Tibial nerve (tissue), 4 donors: ENCODE measurements at places on chromosomes 12 and 14. TPM values are rescaled to one million over a fixed set of nuclear protein-coding genes. Genes with fewer than 3 reads are reported as not detected.

The CFAP251 gene
- 4.4 TPM for total RNA-seq

DNA sequence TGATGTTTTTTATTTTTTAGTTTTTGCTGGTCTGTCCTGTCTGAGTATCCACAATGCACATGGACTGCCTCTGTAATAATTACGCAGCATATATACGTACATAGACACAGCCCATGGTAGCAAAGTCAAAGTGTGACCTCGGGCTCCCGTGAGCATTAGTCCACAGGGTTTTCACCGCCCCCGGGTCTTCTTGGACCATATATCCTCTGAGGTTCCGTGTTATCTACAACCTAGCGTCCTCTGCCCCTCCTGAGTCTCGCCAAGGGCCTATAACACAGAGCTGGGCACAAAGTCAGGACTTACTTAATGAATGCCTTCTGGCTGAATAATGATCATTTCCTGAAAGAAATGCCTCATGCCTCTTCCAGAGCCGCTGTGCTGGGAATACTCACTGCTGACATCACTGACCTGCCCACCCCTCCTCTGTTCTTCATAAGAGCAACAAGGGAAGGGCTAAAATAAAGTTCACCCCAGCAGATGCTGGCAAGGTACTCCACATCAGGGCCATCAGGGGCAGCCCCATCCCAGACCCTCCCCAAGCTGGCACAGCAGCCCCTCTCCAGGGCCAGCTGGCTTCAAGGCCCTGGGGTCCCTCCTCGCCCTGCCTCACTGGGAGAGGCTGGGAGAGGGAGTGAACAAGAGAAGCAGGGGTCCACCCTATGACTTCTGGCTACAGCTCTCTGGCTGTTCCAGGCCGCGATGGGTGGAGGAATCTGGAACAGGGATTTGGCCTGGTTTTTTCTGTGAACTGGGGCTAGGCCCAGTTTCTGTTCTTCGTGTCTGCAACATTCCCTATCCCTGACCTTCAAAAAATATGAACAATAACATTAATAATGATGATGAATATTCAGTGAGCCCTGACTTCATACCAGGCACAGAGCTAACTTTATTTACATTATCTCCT lies 7.9 kb downstream of the HDAC7 start:
- no peaks in the 10 kb centered on the region for H3K27me3 ChIP-seq
- H3K27ac ChIP-seq: peak overlapping the region; percentile 99
- DNase-seq: peak; percentile 76
- H3K36me3 ChIP-seq: no peaks in the 10 kb centered on the region
- peak overlapping the region; percentile 10 for H3K4me3 ChIP-seq

The PPP1R1A gene
- 32.4 TPM for total RNA-seq

GRCh38 chr12:32034045-32034444 lies 72.6 kb upstream of the BICD1 start:
- no peak for DNase-seq
- H3K27me3 ChIP-seq: no peaks in the 10 kb centered on the region
- no peak overlapping the region for H3K27ac ChIP-seq
- H3K36me3 ChIP-seq: no peaks in the 10 kb centered on the region

The ERH gene
- total RNA-seq: 59.4 TPM

The SLCO1B1 gene
- total RNA-seq: not detected

- no peak overlapping the region for H3K27ac ChIP-seq
- H3K36me3 ChIP-seq: no peaks in the 10 kb centered on the region
- no peak overlapping the region for H3K4me3 ChIP-seq
- H3K4me1 ChIP-seq: peaks cover 14% of the 10 kb centered on the region
- H3K27me3 ChIP-seq: no peaks in the 10 kb centered on the region
- no peak for DNase-seq
These were observed 41.5 kb downstream of the ANO6 start for GRCh38 chr12:45257185-45257930.

GRCh38 chr12:2064071-2064507 lies 11.3 kb downstream of the CACNA1C start:
- peak overlapping the region; percentile 39 for H3K27ac ChIP-seq
- no peak overlapping the region for H3K4me3 ChIP-seq
- no peaks in the 10 kb centered on the region for H3K4me1 ChIP-seq
- DNase-seq: no peak
- H3K36me3 ChIP-seq: no peaks in the 10 kb centered on the region
- H3K27me3 ChIP-seq: no peaks in the 10 kb centered on the region

The WSCD2 gene
- 38.9 TPM for total RNA-seq

The MMP14 gene
- total RNA-seq: 136 TPM

The AMIGO2 gene
- total RNA-seq: 6.6 TPM

GRCh38 chr12:132812631-132813305 lies 15.9 kb downstream of the GOLGA3 start:
- DNase-seq: no peak
- no peak overlapping the region for H3K27ac ChIP-seq
- peaks cover 92% of the 10 kb centered on the region for H3K36me3 ChIP-seq
- no peak overlapping the region for H3K4me3 ChIP-seq
- no peaks in the 10 kb centered on the region for H3K4me1 ChIP-seq
- H3K27me3 ChIP-seq: no peaks in the 10 kb centered on the region

The ARG2 gene
- total RNA-seq: 0.44 TPM

GRCh38 chr12:117526757-117527478 lies 165.5 kb upstream of the NOS1 start:
- H3K36me3 ChIP-seq: no peaks in the 10 kb centered on the region
- H3K4me3 ChIP-seq: no peak overlapping the region
- no peak for DNase-seq

- no peaks in the 10 kb centered on the region for H3K27me3 ChIP-seq
- H3K36me3 ChIP-seq: peaks cover 4% of the 10 kb centered on the region
- no peak overlapping the region for H3K4me3 ChIP-seq
- H3K4me1 ChIP-seq: no peaks in the 10 kb centered on the region
These were observed 47.6 kb downstream of the FAM222A start for GRCh38 chr12:109760930-109761921.

DNA sequence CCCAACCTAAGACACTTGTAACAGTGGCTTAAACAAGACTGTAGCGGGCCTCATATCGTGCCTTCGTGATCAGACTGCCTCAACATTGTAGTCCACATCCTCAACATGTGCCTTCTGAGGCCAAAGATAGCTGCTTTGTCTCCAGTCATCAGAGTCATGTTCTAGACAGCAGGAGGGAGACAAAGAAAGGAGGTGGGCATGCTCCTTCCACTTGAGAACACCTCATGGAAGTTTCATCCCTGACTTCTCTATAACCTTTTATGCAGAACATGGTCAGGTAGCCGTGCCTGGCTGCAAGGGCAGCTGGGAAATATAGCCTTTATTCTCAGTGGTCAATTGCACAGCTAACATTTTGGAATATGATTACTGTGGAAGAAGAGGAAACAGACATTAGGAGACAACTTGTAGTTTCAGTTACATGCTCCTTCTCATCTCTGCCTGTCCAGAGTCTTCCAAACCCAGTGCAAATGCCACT lies 25.3 kb upstream of the DHRS2 start:
- H3K36me3 ChIP-seq: no peaks in the 10 kb centered on the region
- H3K27ac ChIP-seq: no peak overlapping the region
- H3K27me3 ChIP-seq: no peaks in the 10 kb centered on the region
- DNase-seq: no peak
- H3K4me1 ChIP-seq: no peaks in the 10 kb centered on the region
- H3K4me3 ChIP-seq: no peak overlapping the region

DNA sequence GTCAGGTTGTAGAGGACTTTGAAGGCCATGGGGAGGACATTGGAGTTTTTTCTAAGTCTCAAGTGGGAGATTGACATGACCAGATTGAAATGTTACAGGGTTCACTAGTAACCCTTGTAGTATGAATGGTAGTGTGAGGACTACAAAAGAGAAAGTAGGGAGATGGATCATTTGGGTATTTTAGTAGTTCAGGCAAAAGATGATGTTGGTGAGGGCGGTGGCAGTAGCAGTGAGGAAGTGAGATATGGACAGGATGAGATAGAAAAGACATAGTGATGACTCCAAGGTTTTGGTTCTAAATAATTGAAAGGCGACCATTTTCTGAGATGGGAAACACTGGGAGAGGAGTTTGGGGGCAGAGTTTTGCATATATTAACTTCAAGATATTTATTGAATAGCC lies 94.2 kb upstream of the CNTN1 start:
- no peak overlapping the region for H3K4me3 ChIP-seq
- no peaks in the 10 kb centered on the region for H3K4me1 ChIP-seq
- no peak for DNase-seq
- no peak overlapping the region for H3K27ac ChIP-seq
- no peaks in the 10 kb centered on the region for H3K36me3 ChIP-seq

GRCh38 chr14:64885559-64885958 lies 5.9 kb upstream of the SPTB start:
- H3K4me1 ChIP-seq: peaks cover 4% of the 10 kb centered on the region
- H3K36me3 ChIP-seq: no peaks in the 10 kb centered on the region
- peaks cover 20% of the 10 kb centered on the region for H3K27me3 ChIP-seq
- H3K4me3 ChIP-seq: no peak overlapping the region
- DNase-seq: no peak
- H3K27ac ChIP-seq: no peak overlapping the region

The SLC25A21 gene
- 0.98 TPM for total RNA-seq

DNA sequence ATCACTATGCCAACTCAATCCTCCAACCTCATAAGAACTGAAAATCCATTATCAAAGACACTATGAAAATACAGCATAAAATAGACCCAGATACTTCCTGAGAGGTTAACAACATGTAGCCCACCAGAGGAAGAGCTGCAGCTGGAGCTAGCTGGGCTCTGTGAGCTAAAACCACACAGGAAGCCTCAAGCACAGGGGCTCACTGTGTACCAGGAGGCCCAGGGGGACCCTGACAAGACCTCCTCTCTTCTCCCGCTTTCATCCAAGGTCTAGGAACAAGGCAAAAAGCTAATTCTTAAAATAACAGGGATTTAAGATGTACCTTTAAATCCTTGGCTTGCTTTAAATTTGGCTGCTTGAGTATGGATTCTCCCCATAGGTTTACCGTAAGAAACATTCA lies 53.6 kb downstream of the EIF2S3B start:
- DNase-seq: no peak
- H3K4me1 ChIP-seq: no peaks in the 10 kb centered on the region
- H3K27ac ChIP-seq: no peak overlapping the region
- H3K4me3 ChIP-seq: no peak overlapping the region

The TRIM9 gene
- total RNA-seq: 5.9 TPM

The CLMN gene
- total RNA-seq: 49.8 TPM

The E2F7 gene
- under 0.01 TPM for total RNA-seq

GRCh38 chr14:84028080-84028604 lies 1501.8 kb upstream of the FLRT2 start:
- DNase-seq: no peak
- H3K36me3 ChIP-seq: no peaks in the 10 kb centered on the region
- H3K27ac ChIP-seq: no peak overlapping the region
- H3K27me3 ChIP-seq: no peaks in the 10 kb centered on the region
- H3K4me1 ChIP-seq: peaks cover 4% of the 10 kb centered on the region

The GPR135 gene
- total RNA-seq: 10.8 TPM

The TCTN2 gene
- 20.0 TPM for total RNA-seq

DNA sequence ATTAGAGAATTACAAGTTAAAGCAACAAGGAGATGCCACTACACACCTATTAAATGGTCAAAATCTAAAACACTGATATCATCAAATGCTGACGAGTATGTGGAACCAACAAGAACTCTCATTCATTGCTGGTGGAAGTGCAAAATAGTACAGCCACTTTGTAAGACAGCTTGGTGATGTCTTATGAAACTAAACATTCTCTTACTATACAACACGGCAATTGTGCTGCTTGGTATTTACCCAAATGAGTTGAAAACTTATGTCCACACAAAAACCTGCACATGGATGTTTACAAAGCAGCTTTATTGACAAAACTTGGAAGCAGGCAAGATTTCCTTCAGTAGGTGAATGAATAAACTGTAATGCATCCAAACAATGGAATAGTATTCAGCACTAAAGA lies 3.2 kb downstream of the TMBIM4 start:
- no peak overlapping the region for H3K4me3 ChIP-seq
- no peaks in the 10 kb centered on the region for H3K27me3 ChIP-seq
- peaks cover 16% of the 10 kb centered on the region for H3K4me1 ChIP-seq
- DNase-seq: no peak

- no peaks in the 10 kb centered on the region for H3K4me1 ChIP-seq
- peaks cover 4% of the 10 kb centered on the region for H3K36me3 ChIP-seq
- DNase-seq: no peak
- no peak overlapping the region for H3K27ac ChIP-seq
- no peak overlapping the region for H3K4me3 ChIP-seq
These were observed 94.8 kb downstream of the LRP6 start for GRCh38 chr12:12171991-12172511.

DNA sequence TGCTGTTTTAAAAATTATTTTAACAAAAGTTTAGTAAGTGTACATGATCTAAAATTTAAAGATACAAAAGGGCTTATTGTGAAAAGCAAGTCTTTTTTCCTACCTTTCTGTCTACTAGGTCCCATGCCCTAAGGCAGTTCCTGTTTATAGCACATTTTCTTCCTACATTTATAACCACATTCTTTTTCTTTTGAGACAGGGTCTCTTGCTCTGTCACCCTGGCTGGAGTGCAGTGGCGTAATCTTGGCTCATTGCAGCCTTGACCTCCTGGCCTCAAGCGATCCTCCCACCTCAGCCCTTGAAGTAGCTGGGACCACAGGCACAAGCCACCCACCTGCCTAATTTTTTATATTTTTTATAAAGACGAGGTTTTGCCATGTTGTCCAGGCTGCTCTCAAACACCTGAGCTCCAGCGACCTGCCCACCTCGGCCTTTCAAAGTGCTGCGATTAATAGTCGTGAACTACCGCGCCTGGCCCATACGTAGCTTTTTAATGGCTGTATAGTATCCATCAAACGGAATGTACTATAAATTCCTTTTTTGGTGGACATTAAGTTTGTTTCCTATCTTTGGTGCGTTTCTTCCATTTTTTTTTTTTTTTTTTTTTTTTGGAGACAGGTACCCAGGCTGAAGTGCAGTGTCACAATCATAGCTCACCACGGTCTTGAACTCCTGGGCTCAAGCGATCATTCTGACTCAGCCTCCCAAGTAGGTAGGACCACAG lies 20.9 kb downstream of the FRS2 start:
- no peaks in the 10 kb centered on the region for H3K4me1 ChIP-seq
- no peaks in the 10 kb centered on the region for H3K27me3 ChIP-seq
- DNase-seq: no peak

- H3K27ac ChIP-seq: no peak overlapping the region
- H3K4me3 ChIP-seq: no peak overlapping the region
- no peak for DNase-seq
- H3K27me3 ChIP-seq: no peaks in the 10 kb centered on the region
- peaks cover 11% of the 10 kb centered on the region for H3K4me1 ChIP-seq
These were observed 143.8 kb upstream of the SLC38A2 start for GRCh38 chr12:46516238-46516932.

- H3K4me3 ChIP-seq: no peak overlapping the region
- no peaks in the 10 kb centered on the region for H3K4me1 ChIP-seq
- no peaks in the 10 kb centered on the region for H3K36me3 ChIP-seq
- H3K27ac ChIP-seq: no peak overlapping the region
- H3K27me3 ChIP-seq: no peaks in the 10 kb centered on the region
These were observed 23.5 kb upstream of the NEDD1 start for GRCh38 chr12:96883571-96883970.

GRCh38 chr14:24670594-24670993 lies 36.6 kb upstream of the GZMB start:
- H3K4me3 ChIP-seq: no peak overlapping the region
- no peak for DNase-seq
- no peaks in the 10 kb centered on the region for H3K27me3 ChIP-seq
- H3K36me3 ChIP-seq: no peaks in the 10 kb centered on the region
- peaks cover 9% of the 10 kb centered on the region for H3K4me1 ChIP-seq

- no peak for DNase-seq
- no peak overlapping the region for H3K27ac ChIP-seq
- H3K4me1 ChIP-seq: no peaks in the 10 kb centered on the region
- H3K36me3 ChIP-seq: no peaks in the 10 kb centered on the region
These were observed 70.9 kb downstream of the VWF start for GRCh38 chr12:6053541-6053940.

The CEBPE gene
- total RNA-seq: not detected
